ENCODE measurements at places on chromosomes 1 and 21.

DNA sequence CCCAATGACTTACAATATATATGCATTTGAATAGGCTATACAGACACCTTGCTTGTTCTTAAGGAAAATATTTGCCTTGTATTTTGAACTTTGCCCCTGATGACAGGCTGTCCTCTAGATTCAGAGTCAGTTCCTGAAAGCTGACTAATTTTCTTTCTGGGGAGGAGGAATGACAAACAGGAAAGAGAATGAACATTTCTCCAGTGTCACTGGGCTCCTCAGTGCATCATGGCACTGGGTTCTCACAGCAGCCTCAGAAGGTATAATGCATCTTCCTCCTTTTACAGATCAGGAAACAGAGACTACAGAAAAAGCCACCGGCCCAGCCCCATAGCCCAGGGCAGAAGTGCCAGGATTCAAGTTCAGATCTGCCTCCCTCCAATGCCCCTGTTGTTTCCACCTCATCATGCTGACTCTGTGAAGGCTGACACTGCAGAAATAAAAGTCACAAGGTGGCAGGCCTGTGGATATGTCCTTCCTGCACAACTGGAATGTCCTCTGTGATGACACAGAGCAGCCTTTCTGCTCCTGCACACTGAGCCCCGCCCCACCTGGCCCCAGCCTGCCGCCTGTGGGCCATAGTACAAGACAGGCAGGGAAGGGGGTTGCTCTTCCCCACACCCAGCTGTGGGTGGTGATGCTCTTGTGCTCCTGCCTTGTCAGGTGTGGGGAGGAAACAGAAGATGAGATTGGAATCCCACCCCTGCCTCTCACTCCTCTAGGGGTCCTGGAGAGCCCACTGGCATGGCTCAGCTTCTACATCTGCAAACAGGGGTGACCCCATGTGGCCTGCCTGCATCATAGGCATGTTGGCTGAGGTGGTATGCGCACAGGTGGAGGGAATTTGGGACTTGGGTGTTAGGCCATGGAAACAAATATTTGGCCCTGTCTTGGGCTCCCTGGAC, 6.4 kb downstream of the TTC22 start:
- no peak for DNase-seq

DNA sequence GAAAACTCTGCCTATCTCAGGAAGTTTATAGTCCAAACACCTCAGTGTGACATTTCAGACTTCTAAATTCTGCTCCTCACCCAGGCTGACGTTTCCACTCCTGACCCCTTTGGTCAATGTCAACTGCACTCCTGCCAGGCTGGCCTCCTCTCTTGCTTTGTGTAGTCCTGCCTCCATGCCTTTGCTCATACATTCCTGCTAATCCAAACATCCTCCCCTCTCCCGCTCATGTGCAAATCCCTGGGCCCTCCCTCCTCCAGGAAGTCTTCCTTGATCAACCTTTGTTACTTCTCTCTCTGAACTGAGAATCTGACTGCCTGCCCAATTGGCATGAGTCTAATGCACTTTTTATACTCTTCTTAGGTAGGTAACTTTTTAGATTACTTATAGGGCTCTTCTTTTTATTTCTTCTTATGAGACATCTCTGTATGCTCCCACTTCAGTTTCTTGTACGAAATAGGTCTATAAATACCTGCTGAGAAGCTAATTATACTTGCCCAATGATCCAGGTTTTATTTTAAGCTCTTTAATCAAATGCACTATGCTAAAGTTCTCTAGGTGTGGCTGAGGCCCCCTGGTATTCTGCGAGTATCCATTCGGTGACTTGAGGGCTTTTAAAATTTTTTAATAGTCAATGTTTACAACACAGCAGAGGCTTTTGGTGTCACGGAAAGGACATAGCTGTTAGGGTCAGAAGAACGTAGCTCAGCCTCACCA, 128.1 kb downstream of the PLXNA2 start:
- DNase-seq, result no peak

DNA sequence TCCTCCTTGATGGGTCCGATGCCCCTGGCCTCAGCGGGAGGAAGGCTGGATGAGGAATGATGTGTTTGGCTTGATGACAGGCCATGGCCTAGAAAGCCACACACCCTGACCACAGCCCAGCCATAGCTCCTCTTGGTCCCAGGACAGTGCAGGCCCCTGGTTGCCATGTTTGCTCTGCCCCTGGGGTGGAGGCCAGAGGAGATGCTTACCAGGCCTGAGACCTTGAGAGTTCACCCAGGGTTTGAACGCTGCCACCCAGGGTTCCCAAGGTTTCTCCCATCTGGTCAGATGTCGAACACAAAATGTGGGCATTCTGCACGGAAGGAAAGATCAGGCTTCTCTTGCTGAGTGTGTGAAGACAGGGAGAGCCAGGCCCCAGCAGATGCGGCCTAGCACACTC, 2.6 kb downstream of the C1orf226 start:
- no peak for DNase-seq

DNA sequence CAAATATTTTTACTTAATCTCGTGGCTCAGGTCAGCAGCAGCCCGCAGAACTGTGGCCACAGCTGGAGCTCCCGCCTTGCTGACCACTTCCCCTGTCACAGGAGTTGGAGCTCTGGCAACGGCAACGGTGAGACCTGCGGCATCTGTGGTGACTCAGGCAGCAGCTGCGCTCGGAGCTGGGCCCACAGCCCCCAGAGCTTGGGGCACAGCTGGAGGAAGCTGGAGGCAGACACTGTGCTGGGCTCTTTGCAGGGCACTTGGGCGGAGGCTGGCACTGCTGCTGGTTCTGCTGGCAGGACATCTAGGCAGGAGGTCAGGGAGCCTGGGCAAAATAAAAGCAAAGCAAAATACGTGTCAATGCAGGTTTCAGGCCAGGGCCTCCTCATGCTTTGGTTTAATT, at the start of gene LCE3A:
Gene LCE3A (minus strand): TSS at position 301 of the 400 bp plus-strand sequence. CDS start 0 bp downstream, at position 301.
- DNase-seq, result no peak
